Activated T-helper 17 cell treated with anti-CD3 and anti-CD28 coated beads, Interleukin-2, amount 50 U/mL, for 72 hours (primary cell): ENCODE measurements at places on chromosomes 2 and 18.

GRCh38 chr2:145958611-145959010, 1438.7 kb upstream of the ZEB2 start:
- ATAC-seq = no peak
- no peak overlapping the region for H3K27ac ChIP-seq
- no peak overlapping the region for H3K4me3 ChIP-seq
- no peaks in the 10 kb centered on the region for H3K36me3 ChIP-seq
- H3K27me3 ChIP-seq = no peaks in the 10 kb centered on the region

DNA sequence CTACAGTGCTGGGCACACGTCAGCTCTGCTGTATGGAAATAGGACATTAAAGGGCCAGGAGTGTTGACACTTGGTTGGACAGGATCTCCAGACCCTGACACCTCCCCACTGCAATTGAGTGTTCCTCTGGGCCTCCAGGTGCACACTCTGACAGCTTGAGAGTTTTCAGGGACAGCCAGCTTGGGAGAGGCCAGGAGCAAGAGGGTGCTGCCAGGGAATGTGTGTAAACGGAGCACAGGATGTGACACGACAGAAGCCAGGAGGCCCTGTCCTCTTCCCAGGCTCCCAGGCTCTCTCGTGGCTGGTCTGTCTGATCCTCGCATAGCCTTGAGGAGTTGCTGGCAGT, 318.1 kb upstream of the HS6ST1 start:
- no peak overlapping the region for H3K4me3 ChIP-seq
- ATAC-seq = no peak

DNA sequence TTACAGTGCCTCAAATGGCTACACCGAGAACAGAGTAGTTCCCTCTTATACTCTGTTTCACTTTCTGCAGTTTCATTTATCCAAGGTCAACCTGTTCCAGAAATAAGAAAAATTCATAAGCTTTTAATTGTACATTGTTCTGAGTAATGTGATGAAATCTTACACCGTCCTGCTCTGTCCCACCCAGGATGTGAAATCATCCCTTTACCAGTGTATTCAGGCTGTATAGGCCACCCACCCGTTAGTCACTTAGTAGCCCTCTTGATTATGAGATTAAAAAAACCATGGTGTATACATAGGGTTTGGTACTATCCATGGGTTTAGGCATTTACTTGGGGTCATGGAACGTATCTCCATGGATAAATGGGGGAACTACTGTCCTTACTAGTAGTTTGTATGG, 29.8 kb downstream of the STARD6 start:
- H3K4me1 ChIP-seq = no peaks in the 10 kb centered on the region
- no peak overlapping the region for H3K27ac ChIP-seq
- no peaks in the 10 kb centered on the region for H3K36me3 ChIP-seq
- no peak for ATAC-seq
- no peaks in the 10 kb centered on the region for H3K27me3 ChIP-seq

DNA sequence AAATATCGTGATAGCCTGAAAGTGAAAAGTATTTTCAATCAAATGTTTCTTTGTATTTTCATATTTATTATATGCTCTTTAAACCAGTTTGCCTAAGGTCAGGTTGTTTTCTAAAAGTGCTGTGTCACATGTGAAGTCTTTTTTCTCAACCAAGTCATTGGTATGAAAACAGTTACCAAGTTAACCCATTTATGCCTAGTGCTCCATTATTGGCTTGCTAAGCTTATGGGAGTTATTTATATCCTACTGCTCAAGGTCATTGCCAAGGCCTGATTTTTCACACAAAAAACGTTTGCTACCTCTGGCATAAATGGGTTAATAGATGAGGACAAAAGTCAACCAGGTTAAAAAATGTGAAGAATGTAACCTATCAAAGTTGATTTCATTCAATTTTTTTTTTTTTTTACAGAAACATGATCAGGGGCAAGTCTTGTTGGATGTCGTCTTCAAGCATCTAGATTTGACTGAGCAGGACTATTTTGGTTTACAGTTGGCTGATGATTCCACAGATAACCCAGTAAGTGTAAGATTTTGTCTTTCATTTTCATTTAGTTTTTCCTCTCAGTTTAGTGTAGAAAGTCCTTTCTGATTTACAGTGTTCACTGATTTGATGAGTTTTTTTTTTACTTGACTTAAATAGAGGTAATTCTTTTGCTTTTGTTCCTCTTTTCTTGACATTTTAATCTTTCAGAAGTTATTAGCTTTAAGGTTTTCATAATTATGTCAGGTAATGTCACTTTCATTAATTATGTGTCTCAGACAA, 102.6 kb downstream of the PTPN4 start:
- H3K4me1 ChIP-seq = peaks cover 32% of the 10 kb centered on the region
- H3K27me3 ChIP-seq = no peaks in the 10 kb centered on the region
- peaks cover 14% of the 10 kb centered on the region for H3K36me3 ChIP-seq
- H3K4me3 ChIP-seq = peak overlapping the region; percentile 54
- peak; percentile 85 for ATAC-seq

- peaks cover 19% of the 10 kb centered on the region for H3K27me3 ChIP-seq
- ATAC-seq = no peak
- H3K4me3 ChIP-seq = no peak overlapping the region
Measured at GRCh38 chr18:49926106-49926745, 112.9 kb upstream of the ACAA2 start.

- H3K4me3 ChIP-seq = no peak overlapping the region
- no peak overlapping the region for H3K27ac ChIP-seq
- no peaks in the 10 kb centered on the region for H3K4me1 ChIP-seq
- H3K36me3 ChIP-seq = no peaks in the 10 kb centered on the region
Measured at GRCh38 chr2:18309627-18310026, 250.8 kb downstream of the RDH14 start.

DNA sequence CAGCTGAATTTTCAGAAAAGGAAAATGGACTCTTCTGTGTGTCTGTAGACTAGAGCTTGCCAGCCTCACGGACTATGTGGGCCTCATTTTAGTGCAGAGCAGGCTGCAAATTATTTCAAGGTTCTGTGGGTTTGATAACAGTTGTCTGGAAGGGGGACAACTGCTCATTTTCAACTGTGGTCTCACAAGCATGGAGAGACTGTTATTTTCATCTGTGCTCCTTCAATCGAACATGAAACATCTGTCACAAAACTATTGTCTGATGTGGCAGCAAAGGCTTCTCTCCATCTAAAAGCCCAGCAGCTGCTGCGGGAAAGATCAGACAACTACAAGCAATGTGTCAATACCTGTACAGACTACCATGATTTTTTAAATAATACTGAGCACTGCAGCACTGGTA, 211.8 kb downstream of the LRRTM4 start:
- H3K27ac ChIP-seq = no peak overlapping the region
- no peaks in the 10 kb centered on the region for H3K36me3 ChIP-seq
- ATAC-seq = no peak

- no peak for ATAC-seq
- H3K27me3 ChIP-seq = no peaks in the 10 kb centered on the region
- peaks cover 4% of the 10 kb centered on the region for H3K4me1 ChIP-seq
- H3K36me3 ChIP-seq = peaks cover 21% of the 10 kb centered on the region
- peak overlapping the region; percentile 10 for H3K4me3 ChIP-seq
Measured at GRCh38 chr18:21602299-21602587, 1.7 kb upstream of the ESCO1 start.
